IPS DF 6.9 (cell line): ENCODE measurements at places on chromosomes 3 and 15.

GRCh38 chr3:183698318-183698751 is 738 bp downstream of the YEATS2 start:
- DNase-seq, result no peak

- no peak for DNase-seq
Measured at GRCh38 chr15:79122991-79123390, 32.4 kb upstream of the RASGRF1 start.

DNA sequence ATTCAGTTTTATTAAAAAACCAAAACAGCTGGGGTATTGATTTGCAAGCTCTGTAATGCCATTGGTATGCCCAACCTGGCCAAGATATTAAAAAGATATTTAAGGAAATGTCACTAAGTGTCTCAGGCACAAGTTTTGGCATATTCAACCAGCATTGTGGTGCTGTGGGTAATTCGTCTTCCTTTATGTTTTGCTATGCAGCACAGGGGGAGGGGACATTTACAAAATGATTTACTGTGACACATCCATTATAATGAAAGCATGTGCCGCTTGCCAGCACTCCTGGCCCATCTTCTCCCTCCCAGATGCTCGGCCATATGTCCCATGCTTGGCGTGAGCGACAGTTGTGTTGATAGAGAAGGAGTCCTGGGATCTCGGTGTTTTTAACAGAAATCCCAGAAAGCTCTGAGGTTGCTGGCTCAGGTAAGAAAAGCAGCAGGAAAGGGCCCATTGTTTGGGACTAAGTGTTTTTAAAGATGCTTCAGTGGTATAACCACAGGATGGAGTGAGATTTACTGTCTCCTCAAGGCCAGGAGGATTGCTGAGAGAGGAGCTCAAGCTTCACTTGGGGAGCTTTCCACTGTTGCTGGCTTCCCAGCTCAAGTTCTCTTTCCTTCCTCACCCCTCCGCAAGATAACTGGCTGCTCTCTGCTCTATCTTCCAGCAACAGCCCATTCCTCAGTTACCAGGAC is 158.2 kb upstream of the TSC22D2 start:
- DNase-seq, result no peak

- no peak for DNase-seq
Measured at GRCh38 chr15:77455696-77456321, 35.1 kb downstream of the HMG20A start.

GRCh38 chr3:175911937-175912336 is 1052.8 kb downstream of the NAALADL2 start:
- no peak for DNase-seq
